T-helper 9 cell (primary cell): ENCODE measurements at places on chromosomes 5 and 9.

- DNase-seq = no peak
These were observed 19.7 kb upstream of the ANKHD1 start for GRCh38 chr5:140381972-140382371.

- DNase-seq = no peak
These were observed 35.3 kb upstream of the SPRY4 start for GRCh38 chr5:142360051-142360498.

DNA sequence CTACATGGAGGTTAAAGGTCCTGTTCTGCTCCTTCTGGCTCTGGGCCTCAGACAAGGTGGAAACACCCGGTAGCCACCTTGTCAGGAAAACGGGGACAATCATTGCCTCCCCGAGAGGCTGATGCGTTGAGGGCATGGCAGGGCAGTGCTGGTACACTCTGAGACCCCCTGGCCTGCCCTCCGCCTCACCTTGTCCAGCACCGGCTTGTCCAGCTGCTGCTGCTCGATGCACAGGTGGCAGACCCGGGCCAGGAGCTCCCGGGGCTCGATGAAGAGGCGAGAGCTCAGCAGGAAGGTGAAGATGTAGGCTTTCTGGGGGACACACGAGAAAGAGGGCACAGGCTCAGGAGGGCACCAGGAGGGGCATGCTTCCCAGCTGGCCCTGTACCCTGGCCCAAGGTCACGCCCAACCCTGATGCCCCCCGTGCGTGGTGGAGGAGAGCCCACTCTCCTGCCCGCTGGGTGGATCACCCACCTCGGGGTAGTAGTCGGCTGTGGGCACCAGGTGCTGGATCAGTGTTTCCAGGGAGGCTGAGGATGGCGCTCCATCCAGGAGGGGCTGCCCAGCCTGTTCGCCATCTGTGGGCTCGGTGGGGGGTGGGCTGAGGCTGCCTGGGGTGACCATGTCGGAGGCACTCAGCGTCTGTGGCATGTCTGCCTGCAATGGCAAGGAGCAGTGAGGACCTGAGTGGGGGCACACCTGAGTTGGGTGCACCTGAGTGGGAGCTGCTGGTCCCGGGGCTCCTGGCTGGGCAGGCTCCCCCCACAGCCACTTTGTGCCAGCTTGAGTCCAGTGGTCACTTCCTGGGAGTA lies 66.0 kb upstream of the RNF130 start:
- DNase-seq = no peak

- DNase-seq = no peak
These were observed 39.6 kb upstream of the RXRA start for GRCh38 chr9:134286471-134287245.

- DNase-seq = no peak
These were observed 32.2 kb upstream of the NOTCH1 start for GRCh38 chr9:136577941-136578625.

- DNase-seq = no peak
These were observed 4.1 kb upstream of the PDGFRB start for GRCh38 chr5:150159741-150160179.

- DNase-seq = no peak
These were observed 22.2 kb downstream of the MROH2B start for GRCh38 chr5:41048986-41049385.

DNA sequence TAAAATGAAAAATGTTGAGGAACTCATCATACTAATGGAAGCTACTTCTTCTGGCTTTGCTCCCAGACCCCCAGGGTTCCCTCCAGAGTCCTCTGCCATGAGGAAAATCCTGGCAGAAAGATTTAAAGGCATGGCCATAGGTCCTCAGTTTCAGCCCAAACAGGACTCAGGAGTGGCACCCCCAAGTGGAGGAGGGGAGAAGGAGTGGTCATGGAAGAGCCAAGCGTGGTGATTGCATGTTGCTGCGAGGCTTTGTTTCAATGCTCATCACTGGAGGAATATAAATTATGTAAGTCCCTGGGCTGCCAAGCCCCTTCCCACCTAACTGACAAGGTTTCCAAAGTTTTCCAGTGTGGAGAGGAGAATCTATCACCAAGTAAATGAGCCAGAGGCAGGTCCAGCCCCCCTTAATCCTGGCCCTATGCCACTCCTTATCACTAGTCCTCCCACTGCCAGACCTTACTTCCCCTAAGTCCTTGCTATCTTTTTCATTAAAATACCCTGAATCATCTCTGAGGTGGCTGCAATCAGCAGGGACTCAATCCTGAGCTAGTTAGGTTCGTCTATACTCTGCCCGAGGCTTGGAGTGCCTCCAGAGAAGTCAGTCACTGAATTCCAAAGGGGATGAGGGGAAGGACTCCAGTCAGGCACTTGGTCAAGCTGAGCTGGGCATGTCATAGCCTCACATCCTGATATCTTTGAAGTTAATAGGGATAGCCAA lies 70.7 kb upstream of the TAF1L start:
- no peak for DNase-seq

DNA sequence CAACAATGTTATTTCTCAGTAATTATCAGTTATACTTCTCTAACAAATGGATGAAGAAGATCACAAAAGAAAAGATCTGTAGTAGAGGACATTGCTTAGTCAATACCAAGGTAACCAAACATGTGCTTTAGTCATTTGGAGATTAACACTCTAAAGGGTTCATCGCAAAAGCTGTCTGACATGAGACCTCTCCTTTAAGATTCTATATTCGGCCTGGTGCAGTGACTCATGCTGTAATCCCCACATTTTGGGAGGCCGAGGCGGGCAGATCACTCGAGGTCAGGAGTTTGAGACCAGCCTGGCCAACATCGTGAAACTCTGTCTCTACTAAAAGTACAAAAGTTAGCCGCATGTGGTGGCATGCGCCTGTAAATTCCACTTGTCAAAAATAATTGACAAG lies 18.3 kb upstream of the CKMT2 start:
- no peak for DNase-seq

DNA sequence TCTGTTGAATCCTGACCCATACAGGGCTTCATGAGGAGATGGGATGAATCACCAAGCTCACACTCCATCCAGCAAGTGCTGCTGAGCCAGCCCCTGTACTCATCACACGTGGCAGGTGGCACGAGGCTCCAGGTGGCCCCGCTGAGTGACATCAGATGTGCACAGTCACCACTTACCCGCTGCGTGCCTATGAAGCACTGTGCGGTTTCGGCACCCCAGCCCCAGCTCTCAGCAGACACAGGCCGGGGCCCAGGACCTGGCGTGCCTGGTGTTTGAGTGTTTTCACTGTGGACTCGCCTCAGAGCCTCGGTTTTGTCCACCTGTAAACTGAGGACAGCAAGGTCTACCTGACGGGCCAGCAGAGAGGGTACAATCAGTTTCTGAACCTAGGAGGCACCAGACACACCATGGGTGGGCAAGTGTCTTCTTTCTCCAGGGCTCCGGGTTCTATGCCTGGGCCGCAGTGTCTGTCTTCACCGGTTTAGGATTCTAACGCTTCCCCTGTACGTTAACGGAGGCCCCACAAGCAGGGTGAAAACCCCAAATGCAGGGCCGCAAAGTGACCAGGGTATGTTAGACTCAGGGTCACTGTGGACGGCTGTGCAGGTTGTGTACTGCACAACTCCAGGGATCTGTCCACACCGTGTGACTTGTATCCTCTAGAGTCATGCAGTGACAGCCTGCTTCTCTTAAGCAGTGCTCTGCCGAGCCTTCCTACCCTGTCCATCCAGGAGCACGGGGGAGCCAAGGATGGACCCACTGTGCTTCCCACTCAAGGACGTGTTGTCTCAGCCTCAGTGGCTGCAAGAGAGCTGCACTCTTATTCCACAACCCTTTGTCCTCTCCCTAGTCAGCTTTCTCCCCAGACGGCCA lies 44.3 kb upstream of the COL5A1 start:
- no peak for DNase-seq

- DNase-seq = no peak
These were observed 394.9 kb downstream of the MED10 start for GRCh38 chr5:5983261-5983980.

DNA sequence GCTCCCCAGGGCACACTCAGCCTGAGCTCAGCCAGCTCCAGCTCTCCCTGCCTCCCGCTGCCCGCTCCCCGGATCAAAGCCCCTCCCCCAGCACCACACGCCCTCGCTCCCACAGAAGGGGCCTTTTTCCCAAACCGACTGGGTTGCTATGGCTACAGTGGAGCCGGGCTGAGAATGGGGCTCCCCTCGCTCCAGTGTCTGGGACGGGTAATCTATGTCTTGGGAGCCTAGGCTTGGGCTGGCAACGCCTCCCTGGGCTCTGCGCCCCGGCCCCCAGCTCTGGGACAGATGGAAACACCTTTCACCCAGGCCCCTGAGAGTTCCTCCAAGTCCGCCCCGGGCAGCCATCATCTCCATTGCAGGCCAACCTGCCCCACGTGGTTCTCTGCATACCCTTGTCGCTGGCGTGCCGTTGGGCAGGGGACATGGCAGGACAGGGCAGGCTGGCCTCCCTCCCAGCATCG lies 29.6 kb downstream of the NOTCH1 start:
- no peak for DNase-seq

GRCh38 chr5:10337107-10337506 lies 16.4 kb upstream of the MARCHF6 start:
- DNase-seq = no peak

- DNase-seq = no peak
These were observed 447.5 kb upstream of the GRIN3A start for GRCh38 chr9:102185962-102186361.

DNA sequence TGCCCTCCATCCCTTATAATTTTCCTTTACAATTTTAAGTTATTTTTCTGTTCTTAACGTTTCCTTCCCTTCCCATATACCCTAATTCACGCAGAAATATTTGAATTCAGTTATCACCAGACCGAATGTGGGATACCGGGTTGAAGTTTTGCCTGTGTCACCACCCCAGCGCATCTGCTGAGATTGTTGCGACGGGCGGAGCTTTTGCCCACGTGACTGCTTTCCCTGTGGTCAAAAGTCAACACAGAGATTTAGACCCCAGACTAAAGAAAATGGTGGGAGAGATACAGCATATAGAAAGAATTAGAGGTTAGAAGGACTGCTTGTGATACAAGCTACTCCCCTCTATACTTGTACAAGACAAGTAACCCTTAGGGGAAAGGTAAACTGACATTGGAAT lies 326.4 kb upstream of the CTNND2 start:
- DNase-seq = no peak

- no peak for DNase-seq
These were observed 95.4 kb downstream of the CAVIN4 start for GRCh38 chr9:100673249-100673648.

DNA sequence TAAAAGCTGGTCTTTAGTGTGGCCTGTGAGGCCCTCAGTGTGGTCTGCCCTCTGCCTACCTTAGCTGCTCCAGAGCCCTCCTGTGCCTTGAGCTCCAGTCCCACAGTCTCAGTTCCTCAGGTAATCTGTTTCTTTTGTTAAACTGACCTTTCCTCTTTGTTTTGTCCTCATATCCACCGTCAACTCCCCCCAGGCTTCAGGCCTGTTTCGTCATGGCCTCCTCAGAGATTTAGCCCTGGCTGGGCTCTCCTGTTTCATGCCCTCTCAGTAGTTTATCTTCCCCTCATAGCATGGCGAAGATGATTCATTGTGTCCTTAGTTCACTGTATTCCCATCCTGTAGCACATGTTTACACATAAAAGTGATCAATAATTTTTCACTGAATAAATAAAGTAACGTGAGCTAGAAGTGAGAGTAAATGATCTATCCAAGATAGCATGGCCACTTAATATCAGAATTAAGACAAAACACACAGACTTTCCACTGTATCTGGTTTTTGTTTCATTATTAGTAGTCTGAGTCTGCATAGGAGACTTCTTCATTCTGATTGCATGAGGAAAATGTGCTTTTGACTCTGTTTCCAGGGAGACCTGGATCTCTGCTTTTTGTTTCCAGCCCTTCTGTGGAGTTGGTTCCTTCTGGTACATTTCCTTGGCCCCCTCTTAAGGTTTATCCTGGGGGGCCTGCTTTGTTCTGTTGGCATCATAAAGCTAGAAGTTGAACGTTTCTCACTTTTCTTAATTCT lies 70.5 kb downstream of the SNX24 start:
- DNase-seq = no peak
